ENCODE measurements at places on chromosomes 5 and 9.

DNA sequence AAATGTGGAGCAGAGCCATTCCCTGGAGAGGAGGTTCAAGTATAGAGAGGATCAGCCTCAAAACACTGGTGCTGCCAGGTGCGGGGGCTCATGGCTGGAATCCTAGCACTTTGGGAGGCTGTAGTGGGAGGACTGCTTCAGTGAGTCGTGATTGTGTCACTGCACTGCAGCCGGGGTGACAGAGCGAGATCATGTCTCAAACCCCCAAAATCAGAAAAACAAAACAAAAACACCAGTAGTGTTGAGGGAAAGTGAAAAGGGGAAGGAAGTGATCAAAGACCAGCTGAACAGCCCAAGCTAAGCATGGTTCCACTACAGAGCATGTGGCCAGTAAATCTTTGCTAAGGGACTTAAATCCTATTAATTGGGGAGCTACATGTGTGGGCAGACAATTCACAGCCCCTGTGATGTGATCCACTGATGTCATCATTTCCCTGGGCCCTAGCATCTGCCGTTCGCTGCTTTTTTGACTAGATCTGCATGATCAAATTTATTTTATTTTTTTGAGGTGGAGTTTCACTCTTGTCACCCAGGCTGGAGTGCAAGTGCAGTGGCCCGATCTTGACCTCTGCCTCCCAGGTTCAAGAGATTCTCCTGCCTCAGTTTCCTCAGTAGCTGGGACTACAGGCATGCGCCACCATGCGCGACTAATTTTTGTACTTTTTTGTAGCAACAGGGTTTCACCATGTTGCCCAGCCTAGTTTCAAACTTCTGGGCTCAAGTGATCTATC lies 2.7 kb upstream of the PCBD2 start:
- DNase-seq, result no peak

GRCh38 chr9:125745018-125745417 lies 2.2 kb upstream of the PBX3 start:
- DNase-seq, result no peak

GRCh38 chr9:125406810-125407087 lies 145.1 kb downstream of the GAPVD1 start:
- no peak for DNase-seq

DNA sequence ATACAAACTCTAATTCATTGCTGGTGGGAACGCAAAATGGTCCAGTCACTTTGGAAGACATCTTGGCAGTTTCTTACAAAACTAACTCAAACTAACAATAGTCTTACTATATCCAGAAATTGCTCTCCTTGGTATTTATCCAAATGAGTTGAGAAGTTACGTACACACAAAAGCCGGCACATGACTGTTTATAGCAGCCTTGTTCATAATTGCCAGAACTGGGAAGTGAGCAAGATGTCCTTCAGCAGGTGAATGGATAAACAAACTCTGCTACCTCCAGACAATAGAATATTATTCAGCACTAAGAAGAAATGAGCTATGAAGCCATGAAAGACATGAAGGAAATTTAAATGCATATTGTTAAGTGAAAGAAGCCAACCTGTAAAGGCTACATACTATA lies 17.9 kb upstream of the GNAQ start:
- no peak for DNase-seq

DNA sequence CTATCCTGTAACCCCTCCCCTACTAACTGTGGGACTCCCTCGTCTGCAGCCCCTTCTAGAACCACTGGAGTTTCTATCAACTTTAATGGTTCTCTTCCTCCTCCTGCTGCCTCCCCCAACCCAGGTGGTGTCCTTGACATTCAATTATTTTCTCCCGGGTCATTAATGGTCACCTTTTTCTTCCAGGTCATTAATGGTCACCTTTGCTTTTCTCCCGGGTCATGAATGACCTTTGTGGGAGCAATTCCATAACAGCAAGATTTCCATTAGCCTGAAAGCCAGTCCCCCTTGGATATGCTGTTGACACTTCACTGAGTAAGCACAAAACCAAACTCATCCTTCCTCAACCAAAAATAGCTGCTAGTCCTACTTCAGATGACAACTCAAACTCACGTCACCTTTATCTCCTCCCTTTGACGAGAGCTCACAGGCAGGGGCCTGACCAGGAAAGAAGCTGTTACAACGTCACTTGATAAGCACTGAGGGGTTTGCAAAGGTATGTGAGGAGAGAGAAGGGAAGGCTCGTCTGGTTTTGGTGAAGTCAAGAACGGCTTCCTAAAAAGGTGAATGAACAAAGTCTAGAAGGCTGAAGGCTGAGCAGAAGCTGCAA lies 10.9 kb downstream of the CCDC127 start:
- DNase-seq, result no peak

- peak; percentile 36 for DNase-seq
Observed at GRCh38 chr9:91711755-91712601, 238.1 kb downstream of the ROR2 start.

All from stimulated activated CD8-positive, alpha-beta memory T cell treated with anti-CD3 and anti-CD28 coated beads, Interleukin-12 subunit alpha, Interleukin-12 subunit beta, amount 100 ng/mL, for 1 hour (primary cell).